ENCODE measurements at places on chromosomes 5 and 9.

GRCh38 chr5:68237715-68238114 lies 22.2 kb downstream of the PIK3R1 start:
- no peak for DNase-seq

- DNase-seq = no peak
Observed at GRCh38 chr9:96169901-96170300, 132.1 kb downstream of the HSD17B3 start.

DNA sequence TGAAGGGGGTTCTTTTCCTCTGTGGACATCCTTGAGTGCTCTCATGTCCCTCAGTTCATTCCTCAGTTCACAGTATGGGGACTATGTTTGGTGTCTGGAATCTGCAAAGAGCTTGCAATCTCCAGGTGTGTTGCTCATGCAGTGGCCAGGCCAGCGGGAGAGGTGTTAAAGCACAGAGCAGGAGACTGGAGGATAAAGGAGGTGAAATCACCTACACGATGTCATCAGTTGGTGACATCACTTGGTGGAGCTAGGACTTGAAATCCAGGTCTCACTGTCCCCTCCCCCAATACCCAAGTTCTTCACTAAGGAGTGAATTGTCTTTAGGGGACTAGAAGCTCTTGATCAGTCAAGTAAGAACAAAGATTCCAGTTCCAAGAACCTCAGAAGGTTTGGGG lies 197.3 kb upstream of the ZNF618 start:
- no peak for DNase-seq

DNA sequence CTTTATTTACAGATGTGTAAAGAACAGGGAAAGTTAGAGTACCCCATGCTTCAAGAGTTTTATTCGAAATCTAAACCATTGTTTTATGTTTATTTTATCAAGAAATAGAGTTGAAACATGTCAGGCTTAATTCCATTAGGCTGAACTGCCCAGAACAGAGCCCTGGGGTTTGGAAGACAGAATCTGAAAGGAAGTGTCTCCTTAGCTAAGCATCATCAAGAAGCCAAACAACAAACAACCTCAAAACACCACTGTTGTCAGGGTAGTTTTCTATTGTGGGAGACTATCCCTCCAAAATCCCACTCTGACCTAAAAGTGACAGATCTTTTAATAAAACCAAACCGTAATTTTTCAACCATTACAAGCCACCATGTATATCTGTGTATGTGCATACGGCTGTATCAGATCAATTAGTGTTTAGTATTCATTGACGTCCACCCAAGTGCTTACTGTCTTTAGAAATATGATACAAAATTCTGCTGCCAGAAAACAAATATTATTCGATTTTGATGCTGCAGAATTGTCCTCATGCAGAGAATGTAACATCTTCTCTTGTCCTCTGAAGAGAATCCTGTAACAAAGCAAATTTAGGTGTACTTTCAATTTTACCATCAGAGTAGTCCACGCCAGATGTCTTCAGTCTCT lies 271.9 kb upstream of the TMEM161B start:
- no peak for DNase-seq

- DNase-seq = no peak
Observed at GRCh38 chr5:95730011-95730700, 980 bp upstream of the RHOBTB3 start.

- DNase-seq = no peak
Observed at GRCh38 chr9:91043056-91043810, 241.6 kb downstream of the SYK start.

GRCh38 chr5:5369051-5369605 lies 53.3 kb upstream of the ICE1 start:
- DNase-seq = no peak

DNA sequence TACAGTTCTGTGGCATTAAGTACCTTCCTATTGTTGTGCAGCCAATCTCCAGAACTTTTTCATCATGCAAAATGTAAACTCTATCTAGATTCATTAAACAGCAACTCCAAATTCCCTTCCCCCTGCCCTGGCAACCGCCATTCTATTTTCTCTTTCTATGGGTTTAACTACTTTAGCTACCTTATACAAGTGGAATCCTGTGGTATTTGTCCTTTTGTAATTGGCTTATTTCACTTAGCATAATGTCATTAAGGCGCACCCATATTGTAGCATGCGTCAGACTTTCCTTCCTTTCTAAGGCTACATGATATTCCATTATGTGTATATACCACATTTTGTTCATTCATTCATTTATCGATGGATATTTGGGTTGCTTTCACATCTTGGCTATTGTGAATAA lies 142.4 kb downstream of the CAAP1 start:
- no peak for DNase-seq

GRCh38 chr9:81616141-81616540 lies 73.2 kb downstream of the TLE1 start:
- no peak for DNase-seq

- DNase-seq = no peak
Observed at GRCh38 chr5:139226131-139226530, 28.0 kb upstream of the SIL1 start.
